Stimulated activated CD8-positive, alpha-beta memory T cell treated with anti-CD3 and anti-CD28 coated beads, Interleukin-2, amount 100 ng/mL, for 1 hour (primary cell): ENCODE measurements at places on chromosomes 7 and 10.

- DNase-seq, result no peak
Measured at GRCh38 chr10:71475243-71475871, 78.6 kb downstream of the CDH23 start.

DNA sequence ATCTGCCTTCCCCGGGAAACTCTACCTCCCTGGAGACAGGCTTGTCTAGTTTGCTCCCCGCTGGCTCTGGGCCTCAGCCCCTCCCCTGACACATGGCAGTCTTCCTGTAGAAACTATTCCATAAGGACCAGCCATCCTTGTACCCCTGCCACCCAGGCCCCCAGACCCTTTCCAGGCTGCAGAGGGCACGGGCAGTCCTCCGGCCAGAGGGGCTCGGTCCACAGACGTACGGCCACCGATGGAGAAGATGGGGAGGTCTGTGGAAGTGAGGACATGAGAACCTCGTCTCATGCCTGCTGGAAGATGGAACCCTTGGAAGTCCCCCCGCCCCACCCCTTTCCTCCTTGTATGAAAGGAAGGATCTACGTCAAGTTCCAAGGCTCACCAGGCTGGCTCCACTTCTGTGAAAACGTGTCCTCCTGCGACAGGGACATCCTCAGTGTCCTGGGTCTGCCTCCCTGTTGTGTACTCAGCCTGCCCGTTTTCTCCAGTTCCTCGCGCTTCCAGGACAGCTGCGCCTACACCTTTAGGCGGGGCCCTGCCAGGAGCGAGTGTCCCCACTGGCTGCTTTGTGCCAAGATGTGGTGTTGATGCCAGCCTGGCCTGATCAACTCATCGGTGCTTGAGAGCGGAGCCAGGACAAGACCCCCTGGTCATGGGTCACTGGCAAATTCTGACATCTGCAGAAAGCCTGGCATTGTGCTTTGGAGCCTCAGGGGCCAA, 414.9 kb downstream of the GLRX3 start:
- DNase-seq, result no peak

DNA sequence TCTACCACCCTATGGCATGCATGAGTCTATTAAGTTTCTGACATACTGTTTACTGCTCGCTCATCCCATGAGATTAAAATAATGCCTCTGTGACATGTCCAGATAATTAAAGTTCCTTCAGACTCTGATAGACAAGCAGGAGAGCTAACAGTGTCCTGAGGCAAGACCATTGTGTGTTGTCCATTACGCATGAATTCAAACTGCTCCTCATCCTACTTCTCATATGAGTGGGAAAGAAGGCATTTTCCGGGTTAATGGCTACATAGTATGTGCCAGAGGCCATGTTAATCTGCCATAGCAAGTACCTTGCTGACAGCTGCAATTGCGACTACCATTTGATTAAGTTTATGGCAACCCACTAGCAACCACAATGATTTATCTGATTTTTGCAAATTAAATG, 113.3 kb downstream of the GNAI1 start:
- DNase-seq, result no peak

- no peak for DNase-seq
Measured at GRCh38 chr7:84232646-84233045, 38.1 kb upstream of the SEMA3A start.

GRCh38 chr10:56035489-56035888, 325.6 kb downstream of the ZWINT start:
- no peak for DNase-seq

DNA sequence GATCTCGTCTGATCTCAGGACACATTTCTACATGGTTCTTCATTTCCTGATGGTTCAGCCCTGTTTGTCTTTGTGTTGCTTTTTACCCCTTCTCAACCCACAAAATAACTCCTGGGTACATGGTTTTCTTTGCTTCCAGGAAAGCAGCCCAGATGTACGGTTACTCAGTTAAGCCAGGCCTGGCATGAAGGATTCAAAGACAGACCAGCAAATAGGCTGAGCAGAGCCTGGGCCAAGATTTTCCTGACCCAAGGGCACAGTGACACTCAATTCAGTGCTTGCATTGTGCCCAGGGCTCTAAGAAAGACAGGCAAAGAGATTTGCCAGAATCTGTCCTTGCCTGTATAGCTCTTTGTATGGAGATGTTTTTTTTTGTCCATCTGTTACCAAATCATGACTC, 340.8 kb upstream of the KIAA1217 start:
- DNase-seq, result no peak

DNA sequence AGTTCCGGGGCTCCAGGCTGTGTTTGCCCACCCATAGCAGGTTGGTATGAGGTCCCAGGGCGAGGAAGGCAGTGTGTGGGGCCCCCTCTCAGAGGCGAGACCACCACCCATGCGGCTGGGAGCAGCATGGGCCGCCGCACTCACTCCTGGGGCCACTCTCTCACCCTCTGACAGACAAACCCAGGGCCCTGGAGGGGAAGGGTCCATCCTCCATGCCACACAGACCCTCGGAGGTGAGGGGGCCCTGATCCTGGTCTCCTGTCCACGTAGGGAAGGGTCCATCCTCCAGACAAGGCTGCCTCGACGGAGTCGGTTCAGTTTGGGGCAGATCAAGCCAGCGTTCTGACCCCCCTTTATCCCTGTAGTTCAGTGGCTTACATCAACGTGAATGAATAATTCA, 230.8 kb downstream of the ELFN1 start:
- DNase-seq, result no peak

DNA sequence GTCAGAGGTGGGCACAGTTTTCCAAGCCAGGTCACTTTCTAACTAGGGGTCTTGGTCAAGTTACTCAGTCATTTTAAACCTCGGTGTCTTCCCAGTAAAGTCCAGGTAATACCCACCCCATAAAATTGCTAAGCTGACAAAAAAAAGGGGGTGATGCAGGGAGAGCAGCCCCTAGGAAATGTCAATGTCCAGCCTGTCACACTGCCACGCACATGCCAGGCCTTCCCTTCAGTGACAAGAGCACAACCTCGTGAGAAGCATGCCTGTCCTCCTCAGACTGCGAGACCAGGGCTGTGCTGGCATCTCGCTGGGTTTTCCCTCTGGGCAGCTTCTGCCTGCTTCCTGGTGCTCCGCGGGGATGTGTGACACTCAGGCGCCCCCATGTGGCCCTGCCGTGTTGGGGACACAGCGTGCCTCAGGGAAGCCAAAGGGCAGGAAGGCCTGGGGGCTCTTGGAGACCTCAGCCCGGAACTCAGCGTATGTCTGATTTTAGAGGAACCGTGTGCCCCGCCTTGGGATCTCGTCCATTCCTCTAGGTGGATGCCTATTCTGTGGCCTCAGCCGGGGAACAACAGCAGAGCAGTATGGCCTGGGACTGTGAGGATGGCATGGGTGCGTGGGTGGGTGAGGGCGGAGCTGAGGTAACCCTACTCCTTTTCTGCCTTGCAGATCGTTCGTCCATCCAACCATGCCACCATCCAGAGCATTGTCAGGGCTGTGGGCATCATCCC, 10.2 kb upstream of the GDF2 start:
- peak; percentile 53 for DNase-seq

- no peak for DNase-seq
Measured at GRCh38 chr7:42722198-42722597, 189.7 kb downstream of the C7orf25 start.

- no peak for DNase-seq
Measured at GRCh38 chr7:18354108-18355085, 141.2 kb upstream of the HDAC9 start.

- no peak for DNase-seq
Measured at GRCh38 chr10:71380841-71381240, 15.9 kb upstream of the CDH23 start.

- DNase-seq, result no peak
Measured at GRCh38 chr7:98816241-98816640, 53.6 kb downstream of the TMEM130 start.

DNA sequence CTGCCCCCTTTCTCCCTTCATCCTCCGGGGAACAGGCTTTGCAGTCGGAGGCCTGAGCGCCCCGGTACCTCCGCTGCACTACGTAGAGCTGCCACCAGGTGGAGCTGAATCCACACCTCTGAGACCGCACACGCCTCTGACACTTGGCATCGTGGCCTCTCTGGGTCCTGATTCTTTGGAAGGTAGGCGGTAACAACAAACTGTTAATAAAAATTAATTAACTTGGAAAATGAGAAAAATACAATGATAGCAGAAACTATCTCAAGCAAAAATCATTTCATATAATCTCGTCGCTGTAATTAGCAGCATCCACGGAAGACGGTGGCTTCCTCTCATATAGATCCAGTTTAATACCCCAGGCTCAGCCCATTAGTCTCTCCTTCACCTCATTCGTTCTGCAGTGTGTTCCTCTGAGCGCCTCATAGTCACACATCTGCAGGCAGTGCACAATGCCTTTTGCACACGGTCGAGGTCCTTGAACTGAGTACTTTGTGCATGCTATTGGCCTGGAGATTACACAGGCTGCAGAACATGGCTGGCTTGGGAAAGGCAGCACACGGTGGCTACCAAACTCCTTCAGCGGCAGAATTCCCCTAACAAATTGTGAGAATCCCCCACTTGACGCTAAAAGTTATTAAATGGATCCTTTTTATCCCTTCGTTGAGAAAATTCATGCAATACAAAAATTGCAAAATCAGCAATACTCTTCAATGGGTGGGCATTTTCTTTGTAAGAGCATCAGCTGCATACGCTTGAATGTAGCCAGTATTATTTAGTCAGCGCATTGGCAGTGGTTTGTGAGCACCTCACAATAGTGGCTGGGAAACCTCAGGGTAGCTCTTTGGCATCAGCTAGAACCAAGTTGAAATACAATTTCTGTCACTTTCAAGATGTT, 18.7 kb downstream of the OR9A2 start:
- peak; percentile 62 for DNase-seq

- DNase-seq, result no peak
Measured at GRCh38 chr10:70063418-70064098, 10.9 kb downstream of the MACROH2A2 start.

DNA sequence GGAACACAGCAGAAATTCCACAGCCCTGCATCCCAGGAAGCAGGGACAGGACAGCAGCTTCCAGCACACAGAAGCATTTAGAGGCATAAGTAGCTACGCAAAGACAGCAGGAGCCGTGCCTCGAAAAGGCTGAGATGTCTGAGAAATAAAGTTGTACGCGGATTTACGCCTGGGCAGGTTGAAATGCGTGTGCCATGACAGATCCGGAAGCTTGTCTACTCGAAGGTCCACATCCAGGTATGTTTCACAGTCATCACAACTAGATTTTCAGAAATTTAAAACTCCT, 26.1 kb downstream of the DIP2C start:
- DNase-seq, result no peak

- no peak for DNase-seq
Measured at GRCh38 chr7:33243319-33243881, 114.0 kb downstream of the BBS9 start.

DNA sequence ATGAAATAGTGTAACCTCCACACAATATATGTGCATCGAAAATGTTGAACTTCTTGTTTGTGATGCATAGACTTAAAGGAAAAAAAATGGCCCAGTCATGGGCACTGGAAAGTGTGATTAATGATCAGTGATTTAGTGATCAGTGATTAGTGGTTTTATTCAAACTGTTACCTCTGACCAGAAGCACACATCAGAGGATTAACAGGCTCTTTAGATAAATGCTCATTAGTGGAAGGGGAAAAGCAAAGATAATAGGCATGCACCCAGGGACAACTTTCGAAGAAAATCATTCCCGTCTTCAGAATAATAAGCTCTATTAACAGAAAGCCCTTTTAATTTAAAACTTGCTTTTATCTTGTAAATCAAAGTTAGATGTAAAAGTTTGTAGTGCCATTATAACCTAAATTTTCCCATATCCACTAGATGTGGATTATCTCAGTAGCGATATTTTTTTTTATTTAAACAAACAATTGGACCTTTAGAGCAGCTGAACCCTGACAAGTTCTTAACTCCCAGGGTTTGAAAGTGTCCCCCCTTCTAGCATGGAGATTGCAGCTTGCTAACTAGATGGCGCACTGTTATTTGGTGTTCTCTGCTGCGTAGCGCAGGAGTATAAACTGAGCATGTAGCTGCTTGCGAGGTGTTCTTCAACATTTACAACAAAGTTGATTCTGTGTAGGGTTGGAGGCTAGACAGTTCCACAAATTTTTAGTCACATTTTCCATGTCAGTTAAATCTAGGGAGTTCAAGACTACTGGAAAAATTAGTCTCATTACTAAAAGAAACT, at the start of gene CREB5:
CREB5 (plus strand) TSS at position 643 of the 787 bp plus-strand sequence. CDS start 397 bp downstream, outside the sequence.
- DNase-seq, result no peak

GRCh38 chr10:5092848-5093790, 1.1 kb upstream of the AKR1C3 start:
- DNase-seq, result no peak

GRCh38 chr7:150351587-150352194, 10.3 kb upstream of the RARRES2 start:
- no peak for DNase-seq

GRCh38 chr7:91288208-91288824, 24.1 kb downstream of the FZD1 start:
- DNase-seq, result no peak
